ENCODE measurements at places on chromosomes 6 and 20.

GRCh38 chr20:38554986-38555385 lies 26.0 kb upstream of the ADIG start:
- no peak overlapping the region for H3K27ac ChIP-seq
- H3K4me1 ChIP-seq = no peaks in the 10 kb centered on the region
- no peaks in the 10 kb centered on the region for H3K27me3 ChIP-seq
- H3K36me3 ChIP-seq = no peaks in the 10 kb centered on the region

DNA sequence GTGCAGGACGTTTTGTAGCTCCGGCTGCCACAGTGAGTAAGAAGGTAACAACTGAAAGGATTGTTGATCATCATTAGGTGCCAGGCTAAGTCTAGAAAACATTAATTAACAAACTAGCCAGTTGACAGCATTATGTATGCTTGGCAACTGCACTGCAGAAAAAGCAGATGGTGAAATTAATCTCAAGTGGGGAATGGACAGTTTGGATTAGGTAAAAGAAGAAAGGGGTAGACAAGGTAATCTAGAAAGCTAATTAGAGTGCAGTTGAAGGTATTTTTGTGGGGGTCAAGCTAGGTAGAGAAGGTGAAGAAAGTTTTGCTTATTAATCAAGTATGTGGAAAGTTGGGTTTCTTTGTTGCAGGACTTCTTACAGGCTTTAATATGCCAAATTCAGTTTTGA lies 69.7 kb upstream of the HINT3 start:
- DNase-seq = no peak
- no peaks in the 10 kb centered on the region for H3K27me3 ChIP-seq
- H3K27ac ChIP-seq = no peak overlapping the region
- H3K4me1 ChIP-seq = no peaks in the 10 kb centered on the region
- no peak overlapping the region for H3K4me3 ChIP-seq

- DNase-seq = no peak
- H3K4me1 ChIP-seq = peaks cover 14% of the 10 kb centered on the region
- no peak overlapping the region for H3K27ac ChIP-seq
Observed at GRCh38 chr6:14113976-14114375, 3.6 kb upstream of the CD83 start.

DNA sequence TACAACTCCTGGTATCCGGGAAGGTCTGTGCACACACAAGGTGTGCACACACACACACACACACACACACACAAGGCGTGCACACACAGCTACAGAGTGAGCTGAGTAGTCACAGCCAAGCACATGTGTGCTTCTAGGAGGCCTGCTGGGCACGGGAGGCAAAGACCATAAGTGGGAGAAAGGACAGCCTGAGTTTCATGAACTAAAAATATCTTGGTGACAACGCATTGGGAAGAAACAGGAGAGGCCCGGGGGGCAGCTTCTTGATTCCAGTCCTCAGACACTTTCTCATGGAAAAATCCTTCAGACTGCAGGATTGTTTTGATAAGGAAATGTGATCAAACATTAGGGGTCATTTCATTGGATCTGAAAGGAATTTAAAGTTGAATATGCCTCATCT lies 2.6 kb downstream of the TRAF3IP2 start:
- H3K27me3 ChIP-seq = no peaks in the 10 kb centered on the region
- no peak overlapping the region for H3K4me3 ChIP-seq
- H3K4me1 ChIP-seq = peaks cover 6% of the 10 kb centered on the region
- DNase-seq = no peak
- H3K27ac ChIP-seq = no peak overlapping the region

GRCh38 chr20:12030470-12030869 lies 112.8 kb downstream of the BTBD3 start:
- no peaks in the 10 kb centered on the region for H3K36me3 ChIP-seq
- no peak for DNase-seq
- no peak overlapping the region for H3K27ac ChIP-seq
- H3K27me3 ChIP-seq = no peaks in the 10 kb centered on the region
- no peaks in the 10 kb centered on the region for H3K4me1 ChIP-seq
- H3K4me3 ChIP-seq = no peak overlapping the region

DNA sequence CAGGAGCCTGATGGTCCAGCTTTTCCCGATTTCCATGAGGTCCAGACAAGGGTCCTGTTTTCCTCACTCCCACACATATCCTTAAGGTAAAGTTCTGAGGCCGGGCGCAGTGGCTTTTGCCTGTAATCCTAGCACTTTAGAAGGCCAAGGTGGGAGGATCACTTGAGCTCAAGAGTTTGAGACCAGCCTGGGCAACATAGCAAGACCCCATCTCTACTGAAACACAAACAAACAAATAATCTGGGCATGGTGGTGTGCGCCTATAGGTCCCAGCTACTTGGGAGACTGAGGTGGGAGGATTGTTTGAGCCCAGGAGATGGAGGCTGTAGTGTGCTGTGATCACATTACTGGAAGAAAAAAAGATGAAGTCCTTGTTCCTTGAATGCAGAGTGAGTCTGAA lies 53.2 kb upstream of the IYD start:
- no peaks in the 10 kb centered on the region for H3K36me3 ChIP-seq
- H3K4me1 ChIP-seq = no peaks in the 10 kb centered on the region
- DNase-seq = no peak
- H3K27me3 ChIP-seq = no peaks in the 10 kb centered on the region
- H3K4me3 ChIP-seq = no peak overlapping the region

All from MM.1S (cell line).